ENCODE measurements at places on chromosomes 2 and 18. TPM values are rescaled to one million over a fixed set of nuclear protein-coding genes. Genes with fewer than 3 reads are reported as not detected.
A peak's percentile ranks its signal among the peaks of the same experiment; 100 is the strongest.

- peak; percentile 6 for DNase-seq
- H3K27me3 ChIP-seq: no peaks in the 10 kb centered on the region
- H3K4me1 ChIP-seq: peaks cover under 1% of the 10 kb centered on the region
- no peak overlapping the region for H3K4me3 ChIP-seq
- H3K36me3 ChIP-seq: no peaks in the 10 kb centered on the region
- no peak overlapping the region for H3K27ac ChIP-seq
Observed at GRCh38 chr2:98091738-98092137, 4.8 kb downstream of the VWA3B start.

The VWA3B gene
- 0.26 TPM for total RNA-seq

The TUBA3D gene
- total RNA-seq: not detected

DNA sequence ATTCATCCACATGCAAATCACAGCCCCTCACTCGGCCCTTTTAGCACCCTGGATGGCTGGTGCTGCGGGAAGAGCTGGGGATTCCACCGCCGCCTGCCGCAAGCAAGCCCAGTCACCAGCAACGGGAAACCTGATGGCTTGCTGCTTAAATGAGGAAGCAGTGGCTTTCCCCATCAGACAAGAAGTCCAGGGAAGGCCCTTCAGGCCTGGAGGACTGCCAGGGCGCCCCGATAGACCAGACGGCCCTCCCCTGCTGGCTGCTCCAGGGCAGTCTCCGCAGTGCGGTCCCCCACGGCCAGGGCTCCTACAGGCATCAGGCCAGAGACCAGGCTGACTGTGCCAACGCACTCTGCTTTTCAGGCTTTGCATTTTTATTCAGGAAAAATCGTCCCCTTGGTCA is 439.1 kb downstream of the EIPR1 start:
- no peaks in the 10 kb centered on the region for H3K4me1 ChIP-seq
- H3K36me3 ChIP-seq: no peaks in the 10 kb centered on the region
- no peak for DNase-seq
- no peaks in the 10 kb centered on the region for H3K27me3 ChIP-seq
- no peak overlapping the region for H3K4me3 ChIP-seq
- H3K27ac ChIP-seq: no peak overlapping the region

- no peaks in the 10 kb centered on the region for H3K4me1 ChIP-seq
- DNase-seq: no peak
- no peaks in the 10 kb centered on the region for H3K27me3 ChIP-seq
Observed at GRCh38 chr2:118091631-118092030, 3.4 kb downstream of the INSIG2 start.

GRCh38 chr2:120494446-120494845 is 148.5 kb downstream of the INHBB start:
- H3K27me3 ChIP-seq: peaks cover 5% of the 10 kb centered on the region
- no peak overlapping the region for H3K4me3 ChIP-seq
- no peak overlapping the region for H3K27ac ChIP-seq
- no peaks in the 10 kb centered on the region for H3K4me1 ChIP-seq
- DNase-seq: no peak

DNA sequence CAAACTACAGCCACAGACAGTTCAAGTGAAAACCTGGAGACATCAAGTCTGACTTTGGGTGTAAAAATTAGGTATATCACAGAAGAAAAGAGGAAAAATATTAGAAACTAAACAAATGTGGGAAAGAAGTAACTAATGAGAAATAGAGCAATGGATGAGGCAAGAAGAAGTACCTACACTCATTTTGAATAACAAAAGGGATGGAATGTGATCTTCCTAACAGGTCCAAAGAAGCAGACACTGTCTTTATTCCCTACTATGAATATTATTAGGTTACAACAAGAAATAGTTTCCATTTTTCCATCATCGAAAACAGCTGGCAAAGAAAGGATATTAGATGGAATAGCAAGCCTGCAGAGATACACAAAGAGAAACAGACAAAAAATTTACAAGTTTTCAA is 486.3 kb upstream of the FSHR start:
- no peak overlapping the region for H3K4me3 ChIP-seq
- no peaks in the 10 kb centered on the region for H3K36me3 ChIP-seq
- no peak for DNase-seq

GRCh38 chr2:144701259-144701658 is 181.3 kb upstream of the ZEB2 start:
- H3K27ac ChIP-seq: no peak overlapping the region
- H3K27me3 ChIP-seq: no peaks in the 10 kb centered on the region
- H3K4me3 ChIP-seq: no peak overlapping the region
- H3K36me3 ChIP-seq: no peaks in the 10 kb centered on the region

GRCh38 chr2:85164145-85164569 is 31.0 kb downstream of the TCF7L1 start:
- no peak overlapping the region for H3K27ac ChIP-seq
- H3K27me3 ChIP-seq: no peaks in the 10 kb centered on the region
- DNase-seq: no peak
- no peak overlapping the region for H3K4me3 ChIP-seq
- no peaks in the 10 kb centered on the region for H3K36me3 ChIP-seq
- peaks cover 15% of the 10 kb centered on the region for H3K4me1 ChIP-seq

DNA sequence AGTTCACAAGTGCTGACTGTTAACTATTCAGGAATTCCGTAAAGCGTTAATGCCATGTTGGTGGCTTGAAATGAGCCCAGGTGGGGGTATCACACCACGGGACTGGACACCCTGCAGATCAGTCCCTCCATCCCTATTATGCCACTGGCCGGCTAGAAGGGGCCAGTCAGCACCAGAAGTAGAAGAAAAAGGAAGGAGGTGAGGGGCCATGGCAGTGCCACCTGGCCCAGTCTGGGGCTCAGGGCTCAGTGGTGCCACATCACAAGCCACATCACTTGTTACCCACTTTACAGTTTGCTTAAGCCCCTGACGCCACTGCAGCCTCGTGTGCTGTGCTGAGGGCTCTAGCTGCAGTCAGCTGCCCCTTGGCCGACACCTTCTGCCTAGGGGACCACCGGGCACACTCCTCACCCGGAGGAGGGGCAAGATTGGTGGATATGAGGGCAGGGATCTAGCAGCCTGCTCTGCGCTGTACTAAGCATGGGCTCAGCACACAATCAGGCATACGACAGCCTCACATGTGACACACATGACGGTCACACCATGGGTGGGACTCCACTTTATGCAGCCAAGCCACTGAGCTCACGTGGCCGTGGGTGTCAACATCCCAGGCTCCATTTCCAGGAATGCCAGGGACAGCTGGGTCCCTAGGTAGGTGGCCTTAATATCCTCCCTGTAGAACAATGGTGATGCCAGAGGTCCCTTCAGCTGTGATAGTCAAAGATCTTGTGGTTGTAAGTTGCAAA is 3.6 kb downstream of the LIMS2 start:
- no peak for DNase-seq
- H3K27ac ChIP-seq: no peak overlapping the region
- H3K4me3 ChIP-seq: no peak overlapping the region
- no peaks in the 10 kb centered on the region for H3K36me3 ChIP-seq
- peaks cover 9% of the 10 kb centered on the region for H3K27me3 ChIP-seq

DNA sequence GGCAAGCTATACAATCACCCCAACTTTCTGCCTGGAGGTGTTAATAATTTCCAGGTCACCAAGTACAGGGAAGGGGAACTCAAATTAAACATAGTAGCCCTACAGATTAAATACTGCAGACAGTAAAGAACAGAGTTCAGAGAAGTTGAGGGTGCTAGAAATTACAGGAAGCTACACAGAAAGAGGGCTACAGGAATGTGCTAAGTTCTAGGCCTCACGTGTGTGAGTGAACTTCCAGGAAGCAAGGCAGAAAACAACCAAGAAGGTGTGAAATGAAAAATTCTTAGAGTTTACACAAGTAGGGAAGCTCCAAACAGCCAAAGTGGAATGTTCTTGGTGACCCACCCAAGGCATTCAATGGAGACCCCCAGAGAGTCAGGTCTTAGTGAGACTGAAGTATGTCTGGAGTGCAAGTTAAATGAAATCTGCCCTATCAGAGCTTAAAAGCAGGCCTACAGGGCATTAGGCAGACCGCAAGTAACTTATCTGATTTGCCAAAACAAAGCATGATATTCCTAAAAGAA is 58.1 kb upstream of the RNU4ATAC start:
- peak overlapping the region; percentile 7 for H3K27ac ChIP-seq
- H3K36me3 ChIP-seq: peaks cover 2% of the 10 kb centered on the region
- no peaks in the 10 kb centered on the region for H3K27me3 ChIP-seq
- peaks cover 4% of the 10 kb centered on the region for H3K4me1 ChIP-seq
- no peak for DNase-seq
- no peak overlapping the region for H3K4me3 ChIP-seq

DNA sequence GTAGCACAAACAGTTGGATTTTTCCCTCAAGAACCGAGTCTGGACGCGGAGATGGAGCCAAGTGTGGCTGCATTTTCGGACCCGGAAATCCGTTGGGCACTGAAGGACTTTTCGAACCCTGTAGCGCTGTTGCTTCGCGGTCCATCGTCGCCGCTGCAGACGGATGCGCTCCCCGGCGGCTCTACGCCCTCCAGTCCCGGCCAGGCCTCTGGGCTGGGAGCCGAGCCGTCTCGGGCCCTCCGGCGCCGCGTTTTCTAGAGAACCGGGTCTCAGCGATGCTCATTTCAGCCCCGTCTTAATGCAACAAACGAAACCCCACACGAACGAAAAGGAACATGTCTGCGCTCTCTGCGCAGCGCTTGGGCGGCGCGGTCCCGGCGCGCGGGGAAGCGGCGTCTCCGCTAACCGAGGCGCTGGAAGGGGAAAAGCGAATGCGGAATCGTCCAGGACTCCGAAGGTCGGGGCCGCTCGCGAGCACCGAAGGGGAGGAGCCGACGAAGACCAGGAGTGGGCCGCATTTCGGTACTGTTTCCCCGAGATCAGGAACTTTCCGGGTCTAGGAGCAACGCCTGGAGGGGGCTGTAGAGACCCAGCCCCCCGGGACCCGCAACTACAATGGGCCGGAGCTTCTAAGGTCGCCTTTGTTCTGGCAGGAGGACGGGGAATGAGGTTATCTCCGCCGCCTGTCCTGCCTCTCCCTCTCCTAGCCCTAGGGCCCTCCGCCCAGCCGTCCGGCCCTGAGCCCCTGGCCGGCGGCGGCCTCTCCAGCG is 3.2 kb downstream of the EMX1 start:
- DNase-seq: peak; percentile 32
- H3K27ac ChIP-seq: no peak overlapping the region
- H3K4me1 ChIP-seq: no peaks in the 10 kb centered on the region
- H3K36me3 ChIP-seq: no peaks in the 10 kb centered on the region

All from fibroblast of lung (primary cell).